ENCODE measurements at places on chromosomes 5 and 9.
A peak's percentile ranks its signal among the peaks of the same experiment; 100 is the strongest.

DNA sequence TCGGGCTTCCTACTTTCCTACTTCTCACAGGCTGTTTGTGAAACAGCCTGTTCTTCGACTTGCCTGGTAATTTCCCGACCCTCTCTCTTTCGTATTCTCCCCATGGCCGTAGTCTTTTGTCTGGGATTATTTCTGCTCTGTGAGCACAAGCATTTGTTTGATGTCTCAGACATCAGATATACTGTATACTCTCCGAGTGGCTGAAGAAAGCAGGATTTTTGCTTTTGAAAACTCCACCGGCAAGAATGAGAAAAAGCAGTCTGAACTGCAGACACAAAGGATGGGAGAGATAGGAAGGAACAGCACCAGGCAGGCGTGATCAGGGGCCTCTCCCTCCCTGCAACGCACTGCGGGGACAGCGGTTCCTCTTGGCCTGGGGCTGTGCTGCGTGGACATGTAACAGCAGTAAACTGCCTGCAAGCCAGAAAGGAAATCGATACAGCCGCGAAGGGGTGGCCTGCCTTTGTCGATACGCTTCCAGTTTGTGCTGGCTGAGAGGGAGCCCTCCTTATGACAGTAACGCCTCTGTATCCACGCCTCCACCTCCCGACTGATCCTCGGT, 313.9 kb upstream of the TLE4 start:
- DNase-seq = no peak

- DNase-seq = no peak
Observed at GRCh38 chr9:7363777-7364477, 435.7 kb downstream of the DMAC1 start.

- peak; percentile 47 for DNase-seq
Observed at GRCh38 chr5:157540707-157541446, 34.7 kb downstream of the ADAM19 start.

DNA sequence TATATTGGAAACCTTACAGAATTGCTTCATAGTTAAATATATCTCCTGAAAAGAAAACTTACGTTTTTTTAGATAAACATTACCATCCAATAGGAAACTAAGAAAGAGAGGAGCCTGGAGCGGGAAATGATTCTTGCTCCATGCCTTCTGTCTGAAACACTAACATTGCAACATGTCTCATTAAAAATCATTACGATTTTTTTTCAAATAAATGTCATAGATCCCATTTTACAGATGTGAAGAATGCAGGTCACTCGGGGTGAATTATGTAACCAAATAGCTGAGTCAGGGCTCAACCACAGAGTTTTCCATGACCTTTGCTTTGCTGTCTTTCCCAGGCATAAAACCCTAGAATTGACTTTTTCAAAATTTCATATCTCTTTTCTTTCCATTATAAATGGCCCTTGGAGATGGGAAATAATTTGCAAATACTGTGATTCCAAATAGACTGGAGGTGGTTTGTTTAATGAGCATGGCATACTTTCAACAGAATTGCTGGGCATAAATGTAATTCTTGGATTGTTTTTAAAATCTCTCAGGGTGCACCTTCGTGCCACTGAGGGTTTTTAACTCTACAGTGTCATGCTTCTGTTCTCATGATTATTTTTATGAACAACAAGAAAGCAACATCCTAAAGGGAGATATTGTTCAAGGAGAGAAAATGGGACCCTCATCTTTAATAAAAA, 302.8 kb downstream of the EBF1 start:
- DNase-seq = no peak

GRCh38 chr5:124678468-124678867, 68.0 kb downstream of the ZNF608 start:
- no peak for DNase-seq

DNA sequence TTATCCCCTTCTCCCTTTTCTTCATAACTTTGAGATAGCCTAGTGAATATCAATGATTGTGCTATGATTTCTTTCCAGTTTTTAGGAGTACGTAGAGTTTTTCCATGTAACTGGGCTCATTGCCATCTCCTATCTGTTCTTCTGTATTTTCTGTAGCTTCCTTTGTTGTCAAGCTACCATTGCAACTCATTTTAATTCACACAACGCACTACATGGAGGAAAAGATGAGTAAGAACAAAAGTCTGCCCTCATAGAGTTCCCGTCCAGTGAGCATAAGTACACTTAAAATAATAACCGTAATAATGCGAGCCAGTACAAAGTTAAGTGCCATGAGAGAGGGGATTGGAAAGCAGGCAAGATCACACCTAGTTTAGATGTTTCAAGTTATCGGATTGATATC, 177.7 kb downstream of the PAM start:
- no peak for DNase-seq

DNA sequence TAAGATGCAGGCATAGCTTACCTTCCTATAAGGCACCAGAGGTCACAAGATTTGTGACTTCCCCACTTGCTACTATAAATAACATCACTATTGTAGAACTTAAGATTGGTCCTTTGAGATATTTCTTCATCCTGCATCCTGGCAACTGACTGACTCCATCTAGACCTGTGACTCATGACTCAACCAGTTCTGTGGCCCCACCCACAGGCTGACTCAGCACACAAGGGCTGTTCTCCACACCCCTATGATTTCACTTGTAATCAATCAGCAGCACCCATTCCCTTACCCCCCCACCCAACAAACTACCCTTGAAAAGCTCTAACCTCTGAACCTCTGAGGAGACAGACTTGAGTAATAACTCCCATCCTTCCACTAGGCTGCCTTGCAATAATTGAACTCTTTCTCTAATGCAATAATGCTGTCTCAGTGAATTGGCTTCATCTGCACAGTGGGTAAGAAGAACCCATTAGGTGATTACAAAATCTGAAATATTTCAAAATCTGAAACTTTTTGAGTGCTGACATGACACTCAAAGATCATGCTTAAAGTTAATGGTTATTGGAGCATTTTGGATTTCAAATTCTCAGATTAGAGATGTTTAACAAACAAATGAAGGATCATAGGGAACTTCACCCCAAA, 296.7 kb downstream of the ARL15 start:
- DNase-seq = peak; percentile 15

GRCh38 chr9:108743416-108743815, 112.4 kb downstream of the ACTL7B start:
- DNase-seq = no peak
